ENCODE measurements at places on chromosomes 5 and 9. TPM values are rescaled to one million over a fixed set of nuclear protein-coding genes. Genes with fewer than 3 reads are reported as not detected.

The CDH9 gene
- not detected for polyA plus RNA-seq

The SLC23A1 gene
- polyA plus RNA-seq: 0.28 TPM

The IFNA8 gene
- not detected for polyA plus RNA-seq

The ALDOB gene
- polyA plus RNA-seq: 0.51 TPM
